ENCODE measurements at places on chromosomes 2 and 18.

- DNase-seq: no peak
Measured at GRCh38 chr2:214192711-214193110, 218.1 kb upstream of the VWC2L start.

- peak; percentile 46 for DNase-seq
Measured at GRCh38 chr2:16664052-16664731, 1.4 kb downstream of the CYRIA start.

DNA sequence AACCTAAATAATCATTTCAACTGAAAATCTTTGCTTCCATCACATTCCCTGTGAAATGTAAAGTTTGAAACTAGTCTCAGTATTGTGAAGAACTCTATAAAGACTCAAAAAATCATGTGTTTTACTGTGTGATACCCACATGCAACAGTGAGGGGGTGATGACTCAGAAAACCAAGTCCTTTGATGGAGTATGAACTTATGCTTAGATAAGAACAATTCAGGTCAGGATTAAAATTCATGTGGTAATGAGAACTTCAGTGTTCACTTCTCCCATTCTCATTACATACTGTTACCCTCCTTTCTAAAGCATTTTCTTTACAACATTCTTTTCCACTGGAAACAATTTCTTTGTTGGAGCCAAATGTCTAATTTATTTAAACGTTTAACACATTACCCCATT, 360.2 kb downstream of the FSIP2 start:
- DNase-seq: no peak

DNA sequence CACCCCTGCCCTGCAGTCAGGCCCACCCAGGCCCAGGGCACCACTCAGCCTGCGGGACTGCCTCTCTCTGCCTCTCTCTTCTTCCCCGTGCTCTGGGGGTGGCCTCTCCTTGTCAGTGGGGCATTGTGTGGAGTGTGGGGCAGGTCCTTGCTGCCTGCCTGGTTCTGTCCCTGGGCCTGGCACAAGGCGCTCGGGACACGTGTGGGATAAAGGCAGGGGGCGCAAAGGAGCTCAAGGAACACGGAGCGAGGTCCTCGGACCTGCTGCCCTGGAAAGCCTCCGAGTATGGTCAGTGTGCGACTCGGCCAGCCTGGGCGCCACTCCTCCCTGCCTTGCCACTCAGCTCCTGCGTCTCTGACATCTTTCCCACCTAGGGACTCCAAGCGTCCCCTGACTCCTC, 262.2 kb downstream of the HDAC4 start:
- DNase-seq: no peak

DNA sequence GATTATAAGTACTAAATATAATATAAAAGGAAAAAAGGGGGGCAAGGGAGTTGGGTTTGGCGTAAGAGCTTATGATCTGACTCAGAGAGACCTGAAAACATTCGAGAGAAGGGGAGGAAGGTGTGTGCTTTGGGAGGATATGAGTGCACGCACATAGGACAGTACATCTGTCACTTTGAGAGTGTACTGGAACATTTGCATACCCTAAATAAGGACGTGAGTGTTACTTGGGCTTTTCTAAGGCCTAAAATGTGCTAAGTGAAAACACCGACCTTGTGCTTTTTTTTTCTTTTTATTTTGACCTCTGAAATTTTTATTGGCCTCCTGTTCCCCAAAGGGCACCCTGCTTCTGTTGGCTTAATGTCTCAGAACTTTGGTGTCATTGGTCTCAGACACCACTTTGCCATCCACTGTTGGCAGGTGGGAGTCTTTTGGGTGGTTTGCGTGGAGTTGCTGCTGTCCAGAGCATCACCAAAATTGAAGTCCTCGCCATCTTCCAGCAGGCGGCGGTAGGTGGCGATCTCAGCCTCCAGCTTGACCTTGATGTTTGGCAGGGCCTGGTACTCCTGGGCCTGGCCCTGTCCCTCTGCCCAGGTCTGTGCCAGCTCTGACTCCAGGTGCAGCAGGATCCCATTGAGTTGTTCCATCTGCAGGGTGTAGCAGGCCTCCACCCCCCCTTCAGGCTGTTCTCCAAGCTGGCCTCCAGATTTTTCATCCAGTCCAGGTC, 57.7 kb downstream of the CD28 start:
- no peak for DNase-seq

DNA sequence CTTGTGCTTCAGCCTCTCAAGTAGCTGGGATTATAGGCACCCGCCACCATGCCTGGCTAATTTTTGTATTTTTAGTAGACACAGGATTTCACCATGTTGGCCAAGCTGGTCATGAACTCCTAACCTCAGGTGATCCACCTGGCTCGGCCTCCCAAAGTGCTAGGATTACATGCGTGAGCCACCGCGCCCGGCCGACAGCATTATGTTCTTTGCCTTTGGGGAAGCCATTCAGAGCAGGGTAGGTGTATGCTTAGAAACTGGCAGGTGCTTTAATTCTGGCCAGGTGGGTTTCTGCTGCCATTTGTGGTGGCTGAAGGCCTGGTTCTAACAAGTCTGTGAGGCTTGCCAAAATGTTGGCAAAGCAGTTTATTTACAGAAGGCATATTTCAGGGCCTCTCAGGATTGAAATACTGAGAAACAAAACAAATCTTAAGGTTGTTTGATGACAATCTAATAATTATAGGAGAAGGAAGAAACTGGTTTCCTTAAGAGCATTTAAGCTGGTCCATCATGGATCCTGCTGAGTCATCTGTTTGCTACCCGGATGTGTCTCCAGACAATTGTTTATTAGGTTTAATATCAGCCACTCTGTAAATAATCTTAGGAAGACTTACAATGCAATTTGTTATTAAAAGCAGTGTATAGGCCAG, 16.0 kb downstream of the SLC20A1 start:
- DNase-seq: no peak

GRCh38 chr2:35548171-35548570, 807.4 kb upstream of the CRIM1 start:
- no peak for DNase-seq

DNA sequence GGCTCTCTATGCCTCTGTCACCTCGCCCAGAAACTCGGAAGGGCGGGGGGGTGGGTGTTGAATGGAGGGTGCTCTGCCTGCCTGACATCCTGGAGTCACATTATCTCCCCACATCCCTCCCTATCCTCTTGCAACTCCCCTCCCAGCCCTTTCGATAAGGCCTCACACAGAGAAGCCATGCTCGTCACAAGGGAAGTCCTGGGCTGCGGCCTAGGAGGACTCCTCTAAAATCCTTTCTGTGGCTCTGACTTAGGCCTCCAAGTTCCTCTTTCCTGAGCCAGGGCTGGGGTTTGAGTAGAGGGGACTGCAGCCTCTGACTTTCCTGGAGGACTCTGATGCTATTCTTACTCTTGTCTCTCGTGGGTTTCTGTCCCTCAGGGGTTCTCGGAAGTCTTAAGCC, 75.0 kb upstream of the PKDCC start:
- DNase-seq: no peak

GRCh38 chr18:26547646-26548414, 523 bp downstream of the KCTD1 start:
- peak; percentile 50 for DNase-seq

- no peak for DNase-seq
Measured at GRCh38 chr2:44930274-44931197, 11.0 kb upstream of the SIX3 start.

DNA sequence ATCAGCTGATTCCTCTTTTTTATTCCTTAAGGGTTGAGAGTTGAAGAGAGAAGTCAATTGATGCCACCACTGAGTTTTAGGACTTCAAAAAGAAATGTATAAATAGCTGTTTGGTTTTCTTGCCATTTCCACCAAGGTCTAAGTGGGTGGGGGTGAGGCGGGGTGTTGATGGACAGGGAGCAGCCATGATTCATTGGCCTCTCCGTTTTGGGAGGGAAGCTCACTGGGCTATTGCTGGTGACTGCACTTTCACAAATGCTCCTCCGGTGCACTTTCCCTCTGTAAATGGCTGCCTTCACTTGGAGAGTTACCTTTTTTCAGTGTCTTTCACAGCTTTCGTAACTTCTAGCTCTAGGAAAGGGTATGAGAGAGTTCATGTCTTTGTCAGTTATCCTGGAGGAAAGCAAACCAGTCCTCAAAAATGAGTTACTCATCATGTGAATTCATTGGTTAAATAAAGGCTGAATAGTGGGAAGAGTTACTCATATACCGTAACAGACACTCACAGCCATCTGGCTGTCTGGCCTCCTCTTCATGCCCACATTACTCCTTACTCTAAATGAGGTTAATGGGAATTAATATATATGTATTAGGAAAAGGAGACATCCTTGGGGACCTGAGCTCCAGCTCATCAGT, 17.4 kb upstream of the CTAGE1 start:
- no peak for DNase-seq

DNA sequence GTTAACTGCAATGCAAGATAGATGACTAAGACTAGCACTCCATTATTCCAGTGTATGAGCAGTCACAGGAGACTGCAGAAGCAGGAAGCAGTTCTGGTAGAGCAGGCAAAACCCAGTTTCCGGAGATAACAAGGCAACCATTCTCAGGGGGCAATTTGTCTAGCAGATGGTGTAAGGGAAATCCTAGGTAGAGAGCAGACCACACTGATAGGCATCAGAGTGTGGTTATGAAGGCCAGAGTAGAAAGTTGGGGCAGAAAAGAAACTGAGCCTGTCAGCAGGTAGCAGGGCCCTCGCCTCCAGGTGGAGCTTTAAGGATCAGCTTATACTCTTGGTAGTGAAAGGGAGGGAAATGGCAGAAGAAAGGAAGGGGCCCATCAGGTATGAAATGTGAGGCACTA, 164.4 kb downstream of the PDE11A start:
- DNase-seq: no peak

GRCh38 chr2:7437141-7437540, 519.9 kb downstream of the RNF144A start:
- no peak for DNase-seq

GRCh38 chr18:60090170-60090569, 190.4 kb downstream of the PMAIP1 start:
- DNase-seq: no peak

DNA sequence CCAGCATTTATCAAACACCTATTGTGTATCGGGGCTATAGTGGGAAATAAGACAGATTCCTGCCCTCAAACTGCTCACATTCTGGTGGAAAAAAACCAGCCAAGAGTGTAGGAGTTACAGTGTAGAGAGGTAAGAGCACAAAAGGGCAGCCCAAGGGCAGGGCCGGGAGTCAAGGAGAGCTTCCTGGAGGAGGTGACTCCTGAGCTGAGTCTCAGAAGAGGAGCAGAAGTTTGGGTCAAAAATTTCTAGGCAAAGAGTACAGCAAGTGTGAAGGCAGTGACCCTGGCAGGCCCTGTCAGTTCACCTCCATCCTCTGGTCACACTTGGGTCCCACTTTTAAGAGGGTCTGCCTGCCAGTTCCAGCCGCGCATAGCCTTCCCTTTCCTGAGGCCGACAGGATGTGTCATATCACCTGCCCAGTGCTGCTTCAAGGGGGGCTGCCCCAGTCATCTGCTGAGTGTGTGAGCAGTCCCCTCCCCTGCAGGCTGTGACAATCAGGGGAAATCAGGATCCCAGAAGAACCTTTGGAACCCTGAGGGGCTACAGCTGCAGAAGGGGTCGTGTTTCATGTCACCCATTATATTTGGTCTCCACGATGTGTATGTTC, 118.4 kb downstream of the GLI2 start:
- no peak for DNase-seq

DNA sequence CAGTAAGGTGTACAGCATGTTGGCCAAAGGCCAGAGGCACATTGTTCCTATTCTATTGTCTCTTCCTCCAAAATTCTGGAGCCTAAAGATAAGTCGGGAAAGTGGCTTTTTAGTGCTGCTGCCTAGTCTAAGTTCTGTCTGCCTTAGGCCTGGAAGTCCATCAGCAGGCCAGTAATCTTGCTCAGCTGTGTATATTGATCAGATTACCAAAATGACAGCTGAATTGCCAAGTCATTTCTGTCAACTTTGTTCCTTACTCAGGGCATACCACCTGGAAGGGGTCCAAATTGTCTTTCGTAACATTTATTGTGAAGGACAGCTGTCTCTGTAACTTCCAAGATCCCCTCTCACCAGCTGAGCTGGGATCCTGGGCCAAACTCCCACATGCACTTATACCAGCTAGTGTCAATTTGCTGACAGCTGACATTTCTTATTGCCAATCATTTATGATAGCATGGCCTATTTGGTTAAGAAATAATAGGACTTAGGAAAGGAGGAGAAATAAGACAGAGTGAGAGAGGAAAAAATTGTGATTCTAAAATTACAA, 116.8 kb upstream of the FSHR start:
- DNase-seq: no peak

DNA sequence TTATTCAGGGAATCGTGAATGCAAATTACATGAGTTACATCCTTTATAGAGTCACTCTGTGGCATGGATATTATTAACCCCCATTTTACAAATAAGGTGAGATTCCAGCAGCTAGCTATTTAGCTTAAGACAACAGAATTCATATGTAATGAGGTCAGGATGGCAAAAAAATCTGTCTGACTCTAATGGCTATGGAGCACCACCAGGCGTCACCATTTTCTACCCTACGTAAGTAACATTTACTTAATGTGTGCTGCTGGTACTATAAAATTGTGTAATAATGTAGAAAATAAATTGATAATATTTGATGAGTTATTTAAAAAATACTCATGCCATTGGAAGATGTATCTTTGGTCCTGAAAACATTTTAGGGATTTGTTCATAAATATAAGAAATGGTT, 2040.1 kb upstream of the LRRTM1 start:
- DNase-seq: no peak

DNA sequence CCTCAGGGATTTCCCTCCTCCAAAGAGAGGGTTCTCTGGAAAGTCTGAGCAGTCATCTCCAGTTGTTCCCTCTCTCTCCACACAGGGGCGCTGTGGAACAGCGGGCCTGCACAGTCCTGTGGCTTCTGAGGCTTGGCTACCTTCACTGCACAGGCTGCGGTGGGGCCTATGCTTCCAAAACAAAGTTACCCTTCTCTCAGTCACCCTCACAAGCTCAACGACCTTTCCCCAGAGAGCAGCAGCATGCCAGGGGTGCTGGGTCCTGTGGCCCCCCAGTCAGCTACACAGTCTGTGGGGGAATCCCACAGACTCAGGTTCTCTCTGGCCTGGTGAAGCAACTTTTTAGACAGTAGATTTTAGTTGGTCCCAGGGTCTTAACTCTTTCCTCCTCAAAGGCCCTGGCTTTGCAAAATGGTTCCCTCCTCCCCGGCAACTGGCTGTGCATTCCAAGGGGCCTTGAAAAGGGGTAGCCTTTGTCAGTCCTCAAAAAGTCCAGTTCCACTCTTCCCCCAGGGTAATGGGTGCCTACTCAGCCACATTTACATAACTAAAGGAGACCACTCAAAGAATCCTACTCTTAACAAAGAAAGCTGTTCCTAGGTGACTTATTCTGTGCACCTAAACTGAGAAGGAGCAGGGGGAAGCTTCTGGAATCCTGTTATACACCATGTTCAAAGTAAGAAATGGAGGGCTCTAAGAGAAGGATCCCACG, 14.9 kb downstream of the B3GNT7 start:
- DNase-seq: no peak

DNA sequence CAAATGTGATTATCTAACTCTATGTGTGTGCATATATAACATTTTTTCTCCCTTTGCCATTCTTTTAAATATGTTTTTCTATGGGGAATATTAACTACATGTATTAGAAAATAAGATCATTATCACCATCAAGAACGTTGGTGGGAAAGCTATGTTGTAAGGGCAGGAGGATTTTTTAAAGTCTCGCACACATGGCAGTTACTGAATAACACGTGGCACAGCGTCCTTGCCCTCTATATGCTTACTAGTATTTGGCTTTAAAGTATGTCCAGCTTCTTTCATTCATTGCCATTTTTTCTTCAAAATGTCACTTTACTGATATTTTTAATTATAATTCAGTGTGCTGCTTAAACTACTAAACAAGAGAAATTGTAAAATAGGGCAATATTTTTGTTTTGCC, 944.3 kb downstream of the SOCS6 start:
- DNase-seq: no peak

- no peak for DNase-seq
Measured at GRCh38 chr18:56043641-56044061, 455.7 kb upstream of the TCF4 start.

Measured in heart right ventricle (tissue), 16 donors.